HCT116 (cell line): ENCODE measurements at places on chromosomes 13 and 19.

DNA sequence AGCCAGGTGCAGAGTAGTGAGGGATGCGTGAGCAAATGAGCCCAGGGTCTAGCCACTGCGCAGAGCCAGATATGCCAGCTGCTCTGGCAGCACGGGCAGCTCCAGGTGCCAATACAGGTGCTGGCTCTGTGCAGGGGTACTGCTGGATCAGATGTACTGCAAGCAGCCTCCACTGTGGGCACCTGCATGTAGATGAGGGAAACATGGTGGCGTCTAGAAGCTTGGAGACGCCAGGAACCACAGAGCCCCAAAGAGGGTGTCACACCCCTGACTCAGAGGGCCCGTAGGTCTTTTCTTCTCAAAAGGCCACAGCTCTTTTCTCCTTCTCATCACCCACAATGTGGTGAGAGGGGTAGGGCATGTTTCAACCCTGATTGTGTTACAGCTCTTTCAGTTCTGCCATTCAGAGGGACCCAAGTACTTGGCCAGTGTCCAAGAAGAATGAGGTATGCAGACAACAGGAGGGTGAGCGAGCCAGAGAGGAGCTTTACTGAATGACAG lies 244.4 kb upstream of the SLITRK1 start:
- no peak for DNase-seq
- no peak overlapping the region for H3K27ac ChIP-seq
- no peaks in the 10 kb centered on the region for H3K36me3 ChIP-seq
- no peak overlapping the region for H3K4me3 ChIP-seq
- H3K4me1 ChIP-seq: no peaks in the 10 kb centered on the region

GRCh38 chr19:11587975-11588631 lies 9.2 kb upstream of the ZNF627 start:
- DNase-seq: no peak
- no peak overlapping the region for H3K4me3 ChIP-seq
- peaks cover 4% of the 10 kb centered on the region; the same call in 1 of the 2 replicates for H3K4me1 ChIP-seq
- no peak overlapping the region for H3K27ac ChIP-seq

DNA sequence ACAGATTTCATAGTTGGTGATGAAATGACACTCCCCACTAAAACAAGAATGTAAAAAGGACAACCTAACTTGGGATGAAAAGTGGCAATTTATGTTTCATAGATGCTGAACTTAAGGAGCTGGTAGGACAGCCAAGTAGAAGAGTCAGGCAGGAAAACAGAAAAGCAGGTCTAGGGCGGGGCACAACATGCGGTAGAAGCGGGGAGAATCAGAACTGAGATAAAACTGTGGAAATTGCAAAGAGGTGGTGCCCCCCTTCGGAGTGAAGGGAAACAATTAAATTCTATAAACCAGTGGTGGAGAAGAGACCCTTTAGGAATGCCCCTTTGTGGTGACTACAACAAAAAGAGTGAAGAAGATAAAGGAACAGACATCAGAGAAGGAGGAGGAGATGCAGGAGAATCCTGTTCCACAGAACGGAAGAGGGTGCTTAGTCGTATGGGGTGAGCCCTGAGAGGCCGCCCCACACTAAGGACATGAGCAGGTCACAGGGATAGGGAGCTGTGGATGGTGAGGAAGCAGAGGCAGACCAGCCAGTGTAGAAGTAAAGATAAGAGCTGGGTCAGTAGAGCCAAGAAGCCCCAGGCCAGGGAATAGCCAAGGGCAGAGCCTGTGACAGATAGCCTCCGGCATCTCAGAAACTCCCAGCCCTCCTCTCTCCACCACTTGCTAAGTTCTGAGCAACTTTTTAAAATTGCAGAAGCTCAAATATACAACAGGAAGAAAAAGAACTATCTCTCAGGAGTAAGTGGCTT lies 100.3 kb upstream of the DOCK9 start:
- H3K36me3 ChIP-seq: peaks cover 9% of the 10 kb centered on the region
- no peak for DNase-seq
- no peak overlapping the region for H3K27ac ChIP-seq
- no peak overlapping the region for H3K4me3 ChIP-seq
- H3K27me3 ChIP-seq: no peaks in the 10 kb centered on the region

- H3K27me3 ChIP-seq: peaks cover 42% of the 10 kb centered on the region
- no peak overlapping the region for H3K4me3 ChIP-seq
- no peaks in the 10 kb centered on the region for H3K36me3 ChIP-seq
- no peaks in the 10 kb centered on the region for H3K4me1 ChIP-seq
Measured at GRCh38 chr19:30276883-30277280, 95.3 kb upstream of the ZNF536 start.

GRCh38 chr13:110520431-110521295 lies 40.9 kb downstream of the RAB20 start:
- peaks cover 19% of the 10 kb centered on the region for H3K4me1 ChIP-seq
- H3K4me3 ChIP-seq: no peak overlapping the region
- DNase-seq: no peak
- H3K27ac ChIP-seq: no peak overlapping the region
- H3K27me3 ChIP-seq: no peaks in the 10 kb centered on the region
- no peaks in the 10 kb centered on the region for H3K36me3 ChIP-seq

- no peaks in the 10 kb centered on the region for H3K27me3 ChIP-seq
- H3K4me1 ChIP-seq: no peaks in the 10 kb centered on the region
- no peak for DNase-seq
- no peaks in the 10 kb centered on the region for H3K36me3 ChIP-seq
Measured at GRCh38 chr19:38068826-38069225, 155.2 kb downstream of the DPF1 start.

DNA sequence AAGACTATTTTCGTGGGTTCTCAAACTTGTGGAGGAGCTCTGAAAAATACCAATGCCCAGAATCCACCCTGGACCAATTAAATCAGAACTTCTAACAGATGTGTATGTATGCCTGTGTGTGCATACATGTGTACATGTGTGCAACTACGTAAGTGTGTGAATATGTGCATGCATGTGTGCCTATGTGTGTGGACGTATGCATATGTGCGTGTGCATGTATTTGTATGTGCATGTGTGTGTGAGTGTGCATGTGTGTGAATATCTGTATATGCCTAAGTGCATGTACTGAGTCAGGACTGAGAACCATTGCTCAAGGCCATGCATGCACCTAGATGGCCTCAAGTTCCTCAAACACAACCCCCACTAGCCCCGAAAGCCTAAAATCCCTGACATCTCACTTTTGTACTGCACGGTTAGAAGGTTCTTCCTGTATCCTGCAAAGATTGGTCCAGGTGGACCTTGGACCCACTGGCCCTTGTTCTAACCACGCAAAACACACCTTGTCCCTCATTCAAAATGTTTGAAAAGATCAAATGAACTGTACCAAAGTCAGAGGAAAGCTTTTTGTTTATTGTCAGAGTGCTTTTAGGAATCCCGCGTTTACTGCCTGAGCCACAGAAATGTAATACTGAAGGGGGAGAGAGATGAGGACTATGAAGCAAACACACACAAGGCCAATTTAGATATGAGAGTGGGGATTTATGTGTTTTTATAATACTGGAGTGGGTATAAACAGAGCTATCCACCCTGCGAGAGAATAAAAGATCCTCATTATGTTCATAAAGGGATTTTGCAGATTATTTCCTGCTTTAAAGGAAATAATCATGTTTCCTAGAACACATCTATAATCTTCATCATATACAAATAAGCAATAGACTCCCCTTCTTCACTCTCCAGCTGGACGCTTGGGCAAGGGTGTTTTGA lies 39.1 kb downstream of the LATS2 start:
- no peaks in the 10 kb centered on the region for H3K27me3 ChIP-seq
- peaks cover 11% of the 10 kb centered on the region; the same call in 1 of the 2 replicates for H3K4me1 ChIP-seq
- no peak overlapping the region for H3K4me3 ChIP-seq
- no peak overlapping the region for H3K27ac ChIP-seq

- no peak overlapping the region for H3K4me3 ChIP-seq
- peaks cover 57% of the 10 kb centered on the region for H3K4me1 ChIP-seq
- no peaks in the 10 kb centered on the region for H3K36me3 ChIP-seq
- no peaks in the 10 kb centered on the region for H3K27me3 ChIP-seq
Measured at GRCh38 chr19:12773571-12773970, 1.8 kb downstream of the HOOK2 start.

DNA sequence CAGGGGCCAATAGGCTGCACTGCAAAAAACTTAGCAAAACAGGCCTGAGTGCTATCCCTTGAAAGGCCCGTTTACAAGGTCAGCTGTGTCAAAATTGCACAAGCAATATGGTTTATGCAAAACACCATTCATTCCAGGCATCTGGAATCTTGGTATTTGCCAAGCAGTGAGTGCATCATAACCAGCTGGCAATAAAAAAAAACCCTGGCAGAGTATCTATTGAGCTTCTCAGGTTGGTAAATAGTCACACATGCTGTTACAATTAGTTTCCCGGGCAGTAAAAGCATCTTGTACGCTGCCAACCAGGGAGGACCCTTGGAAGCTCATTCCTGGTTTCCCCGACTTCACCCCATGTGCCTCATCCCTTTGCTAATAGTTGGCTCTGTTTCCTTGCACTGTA lies 21.3 kb downstream of the ZNF77 start:
- no peaks in the 10 kb centered on the region for H3K36me3 ChIP-seq
- no peak overlapping the region for H3K4me3 ChIP-seq
- no peak overlapping the region for H3K27ac ChIP-seq
- DNase-seq: no peak

DNA sequence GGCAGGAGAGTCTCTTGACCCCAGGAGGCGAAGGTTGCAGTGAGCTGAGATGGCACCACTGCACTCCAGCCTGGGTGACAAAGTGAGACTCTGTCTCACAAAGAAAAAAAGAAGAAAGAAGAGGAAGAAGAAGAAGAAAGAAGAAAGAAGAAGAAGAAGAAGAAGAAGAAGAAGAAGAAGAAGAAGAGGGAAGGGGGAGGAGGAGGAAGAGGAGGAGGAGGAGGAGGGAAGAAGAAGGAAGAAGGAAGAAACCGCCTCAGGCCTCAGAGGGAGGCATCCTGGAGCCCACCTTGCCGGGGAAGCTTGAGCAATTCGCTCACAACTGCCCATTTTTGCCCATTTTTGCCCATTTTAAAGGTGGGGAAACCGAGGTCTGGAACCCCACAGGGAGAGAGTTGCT lies 9.5 kb downstream of the FCGBP start:
- no peak overlapping the region for H3K4me3 ChIP-seq
- H3K27ac ChIP-seq: no peak overlapping the region
- H3K27me3 ChIP-seq: no peaks in the 10 kb centered on the region
